Nephron progenitor cell (in vitro differentiated cells): ENCODE measurements at places on chromosomes 6 and 20.
A peak's percentile ranks its signal among the peaks of the same experiment; 100 is the strongest.

GRCh38 chr6:123415844-123416468 lies 220.8 kb downstream of the TRDN start:
- peak; percentile 62 for DNase-seq

GRCh38 chr6:11810039-11810541 lies 31.5 kb upstream of the ADTRP start:
- DNase-seq = no peak

DNA sequence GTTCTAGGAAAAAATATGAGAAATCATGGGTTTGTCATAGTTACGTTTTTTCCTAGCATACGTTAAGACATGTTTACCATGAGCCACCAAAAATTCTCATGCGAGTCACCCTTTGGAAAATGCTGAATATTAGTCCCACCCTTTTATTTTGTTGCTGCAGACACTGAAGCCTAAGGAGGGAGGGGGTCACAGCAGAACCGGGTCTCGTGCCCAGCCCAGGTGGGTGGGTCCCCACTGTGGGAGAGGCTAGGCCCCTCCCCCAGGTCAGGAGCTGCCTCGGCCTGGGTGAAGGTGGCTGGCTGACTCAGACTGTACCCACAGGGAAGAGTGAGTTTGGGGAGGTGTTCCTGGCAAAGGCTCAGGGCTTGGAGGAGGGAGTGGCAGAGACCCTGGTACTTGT lies 26.2 kb upstream of the SRF start:
- no peak for DNase-seq

- no peak for DNase-seq
Measured at GRCh38 chr6:11142296-11143027, 30.9 kb upstream of the ERVFRD-1 start.

- no peak for DNase-seq
Measured at GRCh38 chr20:4305091-4305490, 289.7 kb upstream of the RNF24 start.

DNA sequence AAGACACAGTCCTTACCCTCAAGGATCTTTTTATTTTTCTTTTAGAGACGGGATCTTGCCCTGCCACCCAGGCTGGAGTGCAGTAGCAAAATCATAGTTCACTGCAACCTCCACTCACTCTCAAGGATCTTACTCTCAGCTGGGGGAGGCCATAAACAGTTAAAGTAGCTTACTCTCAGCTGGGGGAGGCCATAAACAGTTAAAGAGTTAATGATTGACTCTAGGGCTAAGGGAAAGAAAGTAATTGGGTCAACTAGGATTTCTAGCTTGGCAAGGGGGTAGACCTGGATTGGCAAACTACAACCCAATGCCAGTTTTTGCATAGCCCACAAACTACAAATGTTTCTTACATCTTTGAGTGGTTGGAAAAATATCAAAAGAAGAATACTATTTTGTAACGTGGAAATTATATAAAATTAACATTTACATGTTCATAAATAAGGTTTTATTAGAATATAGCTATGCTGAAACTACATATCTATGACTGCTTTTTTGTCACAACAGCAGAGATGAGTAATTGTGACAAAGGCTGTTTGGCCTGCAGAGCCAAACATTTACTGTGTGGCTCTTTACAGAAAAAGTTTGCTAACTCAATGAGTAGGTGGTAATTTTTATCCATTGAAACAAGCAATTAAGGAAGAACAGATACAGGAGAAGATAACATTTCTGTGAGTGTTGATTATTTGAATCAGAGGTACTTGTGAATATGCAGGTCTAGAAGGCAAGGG lies 46.4 kb downstream of the PTPRA start:
- no peak for DNase-seq

DNA sequence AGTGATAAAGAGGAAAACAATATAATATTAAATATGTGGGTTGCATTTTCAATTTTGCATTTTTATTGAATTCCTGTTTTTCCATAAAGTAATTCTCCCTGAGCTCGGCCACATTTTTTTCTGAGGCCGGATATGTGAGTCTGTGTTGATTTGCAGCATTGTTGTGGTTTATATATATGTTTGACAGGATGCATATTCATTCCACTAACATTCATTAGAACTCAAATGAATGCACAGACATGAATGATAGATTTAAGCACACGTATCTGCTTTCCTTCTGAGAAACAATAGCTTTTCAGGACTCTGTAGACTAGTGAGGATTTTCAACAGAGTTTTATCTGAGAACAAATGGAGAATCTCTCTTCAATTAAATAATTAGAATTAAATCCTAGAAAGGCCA lies 10.6 kb upstream of the EXOC2 start:
- no peak for DNase-seq

- no peak for DNase-seq
Measured at GRCh38 chr20:51894619-51895018, 92.3 kb upstream of the SALL4 start.

DNA sequence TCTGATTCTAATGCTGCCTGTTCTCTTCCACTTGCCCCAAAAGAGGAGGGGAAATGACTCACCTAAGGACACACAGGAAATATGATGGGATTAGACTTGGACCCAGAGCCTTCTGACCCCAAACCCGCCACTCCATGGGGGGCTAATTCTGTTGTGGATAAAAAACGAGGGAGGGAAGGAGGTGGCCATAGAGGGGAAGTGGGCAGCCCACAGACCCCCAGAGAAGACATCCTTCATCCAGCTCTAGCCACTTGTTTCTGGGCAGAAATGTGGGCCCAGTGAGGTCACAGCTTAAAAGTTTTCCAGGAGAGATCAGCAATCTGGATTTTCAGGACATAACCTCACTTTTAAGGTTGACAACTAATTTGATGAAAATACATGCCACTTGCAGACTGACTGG lies 202.1 kb downstream of the ANKRD60 start:
- no peak for DNase-seq

DNA sequence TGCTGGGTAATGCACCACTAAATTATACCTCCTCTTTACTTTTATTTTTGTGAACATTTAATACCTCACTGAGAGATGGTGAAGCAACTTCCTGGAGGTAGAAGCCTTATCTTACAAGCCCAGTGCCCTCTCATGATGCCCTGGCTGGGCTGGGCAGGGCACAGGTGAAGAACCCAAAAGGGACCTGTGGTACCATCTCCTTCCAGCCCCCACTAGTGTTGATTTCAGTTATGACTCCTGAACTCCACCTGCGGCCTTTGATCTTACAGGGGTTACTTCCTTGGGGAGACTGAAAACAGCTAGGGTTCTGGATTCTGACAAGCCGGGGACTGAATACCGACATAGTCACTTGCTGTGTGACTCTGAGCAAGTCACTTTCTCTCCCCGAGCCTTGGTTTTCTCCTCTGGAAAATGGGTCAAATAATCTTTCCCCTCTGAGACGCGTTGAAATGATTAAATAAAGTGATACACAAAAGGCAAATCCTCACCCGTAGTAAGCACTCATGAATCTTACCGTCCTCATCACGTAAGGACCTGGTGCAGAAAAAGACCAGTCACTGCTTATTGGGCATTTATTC lies 1.2 kb downstream of the SLC13A3 start:
- DNase-seq = no peak

GRCh38 chr20:37308086-37309050 lies 18.9 kb downstream of the MANBAL start:
- no peak for DNase-seq

DNA sequence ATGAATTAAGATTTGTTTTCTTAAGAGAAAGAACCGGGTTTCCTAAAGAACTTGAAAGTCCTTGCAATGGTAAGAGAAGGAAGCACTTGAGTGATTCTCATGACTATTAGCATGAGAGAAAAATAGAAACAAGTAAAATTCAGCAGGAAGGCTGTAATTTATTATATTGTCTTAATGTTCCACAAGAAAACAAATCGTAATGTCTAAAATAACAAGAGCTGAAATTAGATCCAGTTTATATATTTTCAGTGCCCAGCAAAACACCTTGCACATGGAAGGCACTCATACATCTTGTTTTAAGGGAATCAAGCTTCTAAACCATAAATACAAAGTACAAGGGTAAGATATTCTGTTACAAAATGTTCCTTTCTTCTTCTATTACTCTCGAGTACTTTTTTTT lies 229.4 kb upstream of the PLN start:
- no peak for DNase-seq

DNA sequence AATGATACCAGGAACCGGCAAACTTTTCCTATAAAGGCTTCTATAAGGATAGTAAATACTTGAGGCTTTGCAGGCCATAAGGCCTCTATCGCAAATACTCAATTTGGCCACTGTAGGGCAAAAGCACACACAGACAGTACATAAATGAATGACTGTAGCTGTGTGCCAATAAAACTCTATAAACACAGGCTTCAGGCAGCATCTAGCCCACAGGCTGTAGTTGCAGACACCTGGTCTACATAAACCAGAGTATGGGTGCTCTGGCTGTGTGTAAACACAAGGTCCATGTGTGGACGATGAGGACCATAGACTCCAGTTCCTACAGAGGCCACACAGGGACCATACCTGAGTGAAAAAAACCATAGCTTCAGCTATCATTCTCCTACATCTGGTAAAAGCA lies 52.2 kb downstream of the ZMYND8 start:
- DNase-seq = no peak

- no peak for DNase-seq
Measured at GRCh38 chr20:60331688-60332300, 373.6 kb downstream of the CDH26 start.

- no peak for DNase-seq
Measured at GRCh38 chr20:51140671-51141070, 117.8 kb upstream of the KCNG1 start.
